NCI-H524 (cell line): ENCODE measurements at places on chromosomes 1 and 21.

GRCh38 chr1:48794816-48795215 is 18.1 kb upstream of the BEND5 start:
- DNase-seq: no peak

- DNase-seq: no peak
Observed at GRCh38 chr1:36663772-36664430, 181.2 kb upstream of the CSF3R start.

- DNase-seq: no peak
Observed at GRCh38 chr1:7420470-7421100, 350.5 kb upstream of the VAMP3 start.

DNA sequence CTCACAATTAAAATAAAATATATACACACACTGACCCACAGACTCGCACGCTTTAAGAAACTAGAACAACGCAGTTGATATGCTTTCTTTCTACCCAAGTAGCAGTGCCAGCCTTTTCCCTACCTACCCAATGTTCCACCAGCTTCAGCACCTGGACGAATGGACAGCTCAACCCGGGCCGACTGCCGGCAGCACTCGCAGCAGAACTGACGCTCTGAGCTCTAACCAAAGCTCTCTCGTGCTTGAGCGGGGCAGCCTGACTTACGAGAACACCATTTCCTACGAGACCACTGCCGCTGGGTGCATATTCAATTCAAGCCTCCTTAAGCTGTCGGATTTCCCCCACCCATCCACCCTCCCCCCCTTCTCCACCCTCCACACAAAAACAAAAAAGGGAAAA is 127.4 kb upstream of the DPYD start:
- DNase-seq: peak; percentile 80

GRCh38 chr1:184426278-184426674 is 39.4 kb downstream of the C1orf21 start:
- no peak for DNase-seq

GRCh38 chr1:21152423-21153100 is 24.1 kb downstream of the EIF4G3 start:
- no peak for DNase-seq

DNA sequence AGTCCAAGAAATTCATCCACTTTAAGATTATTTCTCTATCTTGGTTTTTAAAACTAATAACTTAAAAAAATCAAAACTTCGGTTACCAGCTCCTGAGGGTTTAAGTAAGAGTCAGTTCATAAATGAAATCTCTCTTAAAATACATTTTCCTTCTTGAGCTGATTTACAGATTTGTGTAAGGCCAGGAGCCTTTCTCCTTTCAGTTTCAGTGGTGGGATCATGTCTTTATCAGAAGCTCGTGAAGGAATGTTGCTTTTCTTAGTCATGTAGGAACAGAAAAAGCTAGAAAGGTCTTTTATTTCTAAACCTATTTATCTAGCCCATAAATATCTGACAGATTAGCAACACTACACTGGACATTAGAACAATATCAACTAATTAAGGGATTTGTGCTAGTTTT is 390.2 kb downstream of the GPATCH2 start:
- no peak for DNase-seq

DNA sequence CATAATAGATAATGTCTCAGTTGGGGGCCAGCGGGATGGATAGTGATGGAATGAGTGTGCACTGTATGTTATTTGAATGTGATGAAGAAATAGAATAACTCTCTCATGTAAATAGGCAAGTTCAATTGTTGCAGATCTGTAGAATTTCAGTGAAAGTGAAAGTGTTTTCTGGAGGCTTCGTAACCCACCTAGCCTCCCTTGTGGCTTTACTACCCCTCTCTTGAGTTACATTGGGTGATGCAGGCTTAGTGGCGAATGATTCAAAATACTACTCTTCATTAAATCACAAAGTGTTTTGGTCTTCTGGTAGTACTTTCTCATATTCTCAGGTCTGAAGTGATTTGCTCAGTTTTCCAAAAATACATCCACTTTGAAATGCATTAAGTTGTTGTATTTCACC is 411.9 kb downstream of the ZP4 start:
- DNase-seq: no peak

GRCh38 chr1:181674617-181675016 is 191.3 kb downstream of the CACNA1E start:
- no peak for DNase-seq
